ENCODE measurements at places on chromosomes 6 and 20. TPM values are rescaled to one million over a fixed set of nuclear protein-coding genes. Genes with fewer than 3 reads are reported as not detected.
A peak's percentile ranks its signal among the peaks of the same experiment; 100 is the strongest.

DNA sequence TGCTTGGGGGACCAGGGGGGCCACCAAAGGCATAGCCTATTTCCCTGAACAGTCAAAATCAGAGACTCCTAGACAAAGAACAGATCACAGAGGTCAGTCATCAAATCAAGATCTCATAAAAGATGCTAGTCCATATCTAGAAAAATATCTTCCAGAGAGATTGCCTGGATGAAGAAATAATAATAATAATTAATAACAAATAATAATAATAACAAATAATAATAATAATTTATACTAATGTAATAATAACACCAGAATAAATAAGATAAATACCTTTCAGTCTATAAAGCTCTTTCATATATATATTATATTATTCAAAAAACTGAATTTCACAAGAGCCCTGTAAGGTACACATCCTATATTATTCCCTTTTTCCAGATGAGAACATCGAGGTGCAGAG is 129.6 kb downstream of the PAX1 start:
- no peak for DNase-seq

- peak; percentile 33 for DNase-seq
Observed at GRCh38 chr20:38633577-38634093, 32.0 kb downstream of the ARHGAP40 start.

The OR2H2 gene
- total RNA-seq = not detected

The SDCBP2 gene
- 1.2 TPM for total RNA-seq

GRCh38 chr6:11276911-11277274 is 44.4 kb upstream of the NEDD9 start:
- no peak for DNase-seq

The RNF146 gene
- 14.0 TPM for total RNA-seq

All from CD4-positive, CD25-positive, alpha-beta regulatory T cell (primary cell).